A673 (cell line): ENCODE measurements at places on chromosomes 4 and X.

- DNase-seq = no peak
These were observed 1.4 kb downstream of the ZFX start for GRCh38 chrX:24150898-24151297.

DNA sequence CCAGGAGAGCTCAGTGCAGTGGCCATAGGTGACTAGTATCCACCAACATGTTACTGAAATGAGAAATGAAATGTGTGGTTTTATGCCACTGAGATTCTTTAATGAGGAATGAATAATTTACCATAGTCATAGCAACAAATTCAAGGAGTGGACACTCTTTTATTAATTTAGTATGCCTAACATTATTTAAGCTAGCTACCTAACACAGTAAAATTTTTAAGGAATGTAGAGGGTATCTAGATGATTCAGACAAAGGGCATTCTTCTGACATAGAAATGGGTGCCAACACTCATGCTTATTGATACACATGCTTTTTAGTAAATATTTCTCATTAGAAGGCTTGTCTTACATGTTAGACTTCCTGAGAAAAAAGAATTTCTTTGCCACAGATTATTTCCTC is 33.3 kb upstream of the SULT1B1 start:
- no peak for DNase-seq

DNA sequence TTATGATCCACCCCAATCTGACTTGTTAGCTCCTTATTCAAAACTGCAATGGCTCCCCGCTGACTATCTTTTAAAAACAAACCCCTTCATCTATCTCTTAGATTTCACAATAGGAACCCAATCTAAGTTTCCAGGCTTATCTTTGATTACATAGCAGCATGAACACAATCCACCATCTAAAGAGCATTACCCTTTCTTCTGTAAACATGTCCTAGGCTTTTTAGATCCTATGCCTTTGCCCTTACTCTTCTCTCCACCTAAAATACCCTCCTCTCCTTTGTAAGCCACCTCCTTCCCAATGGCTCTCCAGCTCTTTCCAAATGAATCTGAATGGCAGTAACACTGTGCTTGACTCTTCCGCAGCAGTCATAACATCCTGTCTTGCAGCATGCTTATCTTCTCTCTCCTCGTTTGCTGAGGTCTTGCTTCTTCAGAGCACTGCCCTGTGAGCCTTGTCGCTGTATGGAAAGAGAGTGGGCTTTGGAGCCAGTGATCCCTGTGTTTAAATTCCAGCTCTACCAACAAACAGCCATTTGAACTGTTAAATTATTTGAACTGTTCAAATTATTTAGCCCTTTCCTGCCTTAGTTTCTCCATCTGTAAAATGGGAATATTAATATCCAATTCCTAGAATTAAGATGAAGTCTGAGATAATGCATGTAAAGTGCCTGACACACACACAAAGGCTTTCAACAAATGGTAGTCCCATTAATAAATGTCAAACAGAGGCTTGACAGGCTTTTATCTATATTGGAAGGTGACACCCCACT is 16.2 kb upstream of the TSPAN5 start:
- DNase-seq = no peak

DNA sequence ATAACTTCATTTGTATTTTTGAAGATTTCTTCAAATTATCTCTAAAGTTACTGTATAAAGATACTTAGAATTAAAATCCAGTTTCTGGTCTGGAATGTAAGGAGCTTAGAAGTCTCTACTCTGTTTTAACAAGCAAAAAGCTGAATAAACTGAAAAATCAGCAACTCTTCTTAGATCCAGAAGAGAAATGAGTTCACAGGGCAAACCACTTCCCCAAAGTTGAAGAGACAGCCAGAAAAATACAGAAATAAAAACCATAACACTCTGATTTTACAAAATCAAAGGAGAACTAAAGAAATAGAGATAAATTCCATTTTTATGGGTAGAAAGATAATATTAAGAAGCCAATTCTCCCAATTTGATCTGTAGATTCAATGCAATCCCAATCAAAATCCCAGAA is 1166.8 kb downstream of the ADGRL3 start:
- DNase-seq = no peak

GRCh38 chr4:12778191-12778590 is 705.9 kb downstream of the RAB28 start:
- DNase-seq = no peak

DNA sequence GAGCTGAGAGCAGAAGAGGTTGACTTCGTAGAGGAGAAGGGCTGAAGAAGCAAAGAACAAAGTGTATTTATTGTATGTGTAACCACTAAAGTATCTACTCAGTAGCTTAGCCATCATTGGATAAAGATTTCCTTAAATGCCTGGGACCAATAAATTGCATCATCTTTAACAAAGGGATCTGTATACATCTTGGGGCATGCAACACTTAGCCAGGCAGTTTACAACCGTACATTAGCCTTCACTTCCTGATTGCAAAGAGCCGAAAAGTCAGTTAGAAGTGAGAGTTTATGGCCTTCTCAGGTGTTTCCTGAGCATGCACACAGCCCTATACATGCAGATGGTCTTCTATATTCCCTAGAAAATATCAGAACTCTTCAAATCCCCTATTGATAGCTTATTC is 68.0 kb upstream of the MAGED1 start:
- DNase-seq = no peak

GRCh38 chr4:184504385-184504784 is 30.0 kb upstream of the IRF2 start:
- no peak for DNase-seq

GRCh38 chr4:82661181-82661992 is 99.6 kb upstream of the TMEM150C start:
- no peak for DNase-seq

DNA sequence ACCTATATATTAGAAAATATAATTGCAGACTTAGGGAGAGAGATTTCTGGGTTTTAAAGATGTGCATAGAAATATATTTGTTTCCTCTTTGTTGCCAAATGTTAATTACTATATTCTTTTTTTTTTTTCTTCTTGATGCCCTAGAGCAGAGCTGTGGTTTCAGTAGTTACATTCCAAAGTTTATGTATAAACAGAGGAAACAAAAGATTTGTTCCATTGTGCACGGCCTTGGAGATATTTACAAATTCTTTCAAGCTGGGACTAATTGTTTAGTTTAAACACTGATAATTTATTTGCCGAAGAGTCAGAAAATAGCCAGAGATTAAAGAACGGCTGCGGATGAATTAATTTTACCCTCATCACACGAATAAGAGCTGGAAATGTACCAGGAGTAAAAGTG is 85.1 kb downstream of the USP46 start:
- DNase-seq = no peak

DNA sequence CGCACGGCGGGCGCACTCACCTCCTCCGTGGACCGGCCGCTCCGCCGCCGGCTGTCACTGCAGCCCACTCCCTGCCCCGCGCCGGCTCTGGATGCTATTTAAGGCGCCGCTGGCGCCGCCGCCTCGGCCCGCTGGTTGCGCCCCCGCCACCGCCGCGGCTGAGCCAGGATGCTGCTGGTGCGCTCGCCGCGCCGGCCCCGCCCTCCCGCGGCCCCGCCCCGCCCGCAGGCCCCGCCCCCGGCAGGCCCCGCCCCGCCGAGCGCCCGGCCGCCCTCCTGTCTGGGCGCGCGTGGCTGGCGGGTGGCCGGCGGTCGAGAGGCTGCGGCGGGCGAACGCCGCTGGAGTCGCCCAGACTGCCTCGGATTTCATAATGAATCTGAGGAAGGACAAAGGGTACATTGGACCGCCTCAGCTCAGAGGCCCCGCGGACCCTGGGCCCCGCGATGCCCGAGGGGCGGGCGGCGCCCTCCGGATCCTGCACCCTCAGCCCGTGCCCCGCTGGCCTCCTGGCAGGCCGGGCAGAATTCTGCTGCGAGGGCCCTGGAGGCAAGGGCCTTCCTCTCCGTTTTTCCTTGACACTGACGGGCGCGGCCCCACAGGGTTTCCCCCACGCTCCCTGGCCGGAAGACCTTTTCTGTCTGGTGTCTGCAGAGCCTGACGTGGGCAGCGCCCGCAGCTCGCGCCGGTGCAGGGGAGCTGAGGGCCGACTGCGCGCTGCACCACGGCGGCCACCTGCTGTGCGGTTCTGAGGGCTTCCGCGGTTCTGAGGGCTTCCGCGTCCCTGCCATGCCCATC is at the start of gene ACSL1:
ACSL1 (minus strand) TSS at position 73 of the 795 bp plus-strand sequence. CDS start 22,454 bp downstream, outside the sequence.
- DNase-seq = peak; percentile 73

GRCh38 chr4:158006990-158007389 is 165.8 kb downstream of the GASK1B start:
- peak; percentile 28 for DNase-seq

DNA sequence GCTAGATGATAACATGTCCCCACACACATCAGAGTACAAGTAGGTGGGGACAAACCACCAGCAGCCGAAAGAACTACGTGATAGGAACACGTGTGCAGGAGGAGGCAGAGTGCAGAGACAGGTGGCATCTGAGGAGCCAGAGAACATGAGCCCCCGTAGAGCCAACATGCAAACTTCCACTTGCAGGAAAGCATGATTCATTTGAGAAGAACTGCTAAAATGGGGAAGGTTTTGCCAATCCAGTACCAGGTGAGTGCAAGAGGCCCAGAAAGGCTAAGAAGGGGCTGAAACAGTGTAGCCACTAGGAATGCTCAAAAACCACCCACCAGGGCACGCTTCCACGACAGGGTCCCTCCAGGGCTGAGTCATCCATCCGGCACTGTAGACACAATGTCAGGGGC is 149.8 kb upstream of the TENM3 start:
- DNase-seq = peak; percentile 15

GRCh38 chrX:142661696-142662095 is 364.0 kb upstream of the SPANXN4 start:
- no peak for DNase-seq

DNA sequence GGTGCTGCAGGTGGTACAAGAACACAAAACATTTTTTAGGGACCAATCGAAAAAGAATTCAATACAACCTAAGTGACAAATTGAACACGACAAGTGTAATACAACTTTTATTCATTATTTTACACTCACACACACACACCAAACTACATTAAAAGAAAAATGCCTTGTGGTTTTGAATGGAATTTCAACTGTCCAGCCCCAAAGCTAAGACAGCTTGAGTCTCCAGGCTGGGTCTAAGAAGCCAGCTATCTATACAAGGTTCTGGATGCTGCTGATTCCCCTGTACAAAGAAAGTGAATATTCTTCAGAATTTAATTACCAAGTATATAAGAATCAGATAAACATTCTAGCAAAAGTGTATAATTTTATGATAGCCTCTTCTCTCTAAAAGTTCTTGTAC is 118.2 kb downstream of the PPP3CA start:
- no peak for DNase-seq

- DNase-seq = no peak
These were observed 91.1 kb upstream of the SMAD1 start for GRCh38 chr4:145390571-145390970.

DNA sequence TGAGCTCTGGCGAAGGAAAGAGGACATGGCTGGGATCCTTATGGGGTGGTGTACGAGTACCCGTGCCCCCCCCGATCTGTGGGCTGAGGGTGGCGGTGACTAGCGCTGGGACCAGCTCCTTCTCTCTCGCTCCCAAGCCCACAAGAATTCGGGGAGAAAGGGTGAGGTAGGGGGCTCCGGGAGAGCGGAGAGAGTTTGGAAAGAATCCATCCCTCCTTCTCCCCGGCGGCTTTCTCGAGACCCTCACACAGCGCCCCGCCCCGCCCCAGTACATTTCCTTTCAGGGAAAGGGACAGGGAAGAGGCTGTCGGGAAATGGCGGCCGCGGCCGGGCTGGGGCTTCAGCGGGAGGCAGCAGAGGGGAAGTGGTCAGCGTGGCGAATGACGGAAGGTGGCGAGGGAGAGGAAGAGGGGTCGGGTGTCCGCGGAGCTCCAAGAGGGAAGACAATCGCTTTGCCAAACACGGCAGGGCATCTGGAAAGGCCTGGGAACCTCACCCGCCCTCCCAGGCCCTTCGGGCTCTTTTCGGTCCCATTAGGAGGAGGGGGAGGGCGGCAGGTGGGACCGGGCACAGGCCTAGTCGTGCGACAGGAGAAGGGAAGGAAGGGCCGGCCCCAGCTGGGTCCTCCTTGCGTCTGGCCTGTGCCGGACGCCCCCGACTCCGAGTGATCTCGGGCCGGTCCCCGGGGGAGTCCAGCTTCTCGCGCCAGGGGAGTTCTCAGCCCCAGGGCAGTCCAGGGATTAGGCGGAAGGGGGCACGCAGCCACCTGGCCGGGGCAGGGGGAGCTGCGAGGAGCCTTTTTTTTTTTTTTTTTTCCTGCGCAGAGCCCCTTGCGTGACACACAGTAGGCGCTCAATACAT is 10.2 kb downstream of the HNRNPH2 start:
- DNase-seq = peak; percentile 43

GRCh38 chr4:2832981-2833670 is 10.5 kb upstream of the ADD1 start:
- DNase-seq = no peak

GRCh38 chr4:117327491-117327890 is 242.1 kb upstream of the TRAM1L1 start:
- no peak for DNase-seq

- peak; percentile 25 for DNase-seq
These were observed 92.4 kb upstream of the AP1S2 start for GRCh38 chrX:15946783-15947580.

DNA sequence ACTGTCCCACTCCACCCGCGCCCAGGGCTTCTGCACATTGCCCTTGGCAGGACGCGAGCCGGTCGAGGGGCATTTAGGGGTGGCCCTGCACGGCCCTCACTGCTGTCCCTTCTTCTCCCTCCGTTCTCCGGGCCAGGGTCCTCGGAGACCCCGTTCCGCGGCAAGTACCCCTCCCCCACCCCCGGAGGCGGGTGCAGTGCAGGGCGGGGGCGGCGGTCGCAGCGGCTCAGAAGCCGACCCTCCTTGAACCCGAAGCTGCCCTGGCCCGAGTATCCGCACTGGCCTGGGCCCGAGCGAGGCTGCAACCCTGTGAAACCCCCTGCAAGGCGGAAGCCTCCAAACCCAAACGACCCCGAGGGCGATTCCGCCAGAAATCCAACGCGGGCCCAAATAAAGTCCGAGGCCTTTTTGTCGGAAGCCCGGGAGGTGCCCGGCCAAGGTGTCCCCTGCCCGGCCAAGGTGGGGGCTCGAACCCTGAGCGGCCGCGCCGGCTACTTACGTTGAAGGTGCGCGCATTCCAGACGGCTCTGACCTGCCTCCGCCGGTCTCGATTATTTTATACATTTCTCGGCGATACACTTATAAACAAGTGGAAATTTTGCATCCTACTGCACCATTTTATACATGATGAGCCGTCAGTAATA is 53.1 kb upstream of the TMEM33 start:
- no peak for DNase-seq

- DNase-seq = no peak
These were observed 53.0 kb downstream of the COQ2 start for GRCh38 chr4:83231620-83232076.

DNA sequence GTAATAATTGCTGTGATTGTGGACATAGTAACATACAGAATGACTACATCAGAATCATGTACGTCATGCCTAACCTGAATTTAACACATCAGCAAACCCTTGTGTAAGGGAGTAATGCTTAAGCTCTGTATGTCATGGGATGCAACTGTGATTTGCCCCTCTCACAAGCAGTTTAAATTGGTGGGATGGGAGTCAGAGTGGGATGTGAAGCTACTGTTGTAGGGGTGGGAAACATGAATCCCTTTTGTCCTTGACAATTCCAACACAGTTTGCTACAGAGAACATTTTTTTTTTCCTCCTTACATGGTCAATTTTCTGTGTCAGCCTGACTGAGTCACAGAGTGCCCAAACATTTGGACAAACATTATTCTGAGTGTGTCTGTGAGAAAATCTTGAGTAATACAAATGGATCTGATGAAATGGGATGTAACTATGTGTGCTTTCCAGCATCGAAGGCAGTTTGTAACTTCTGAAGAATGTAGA is 392.8 kb downstream of the GPM6A start:
- peak; percentile 19 for DNase-seq
